Stimulated activated CD4-positive, alpha-beta T cell treated with anti-CD3 and anti-CD28 coated beads, Interleukin-15, amount 100 ng/mL, for 1 hour (primary cell): ENCODE measurements at places on chromosomes 7 and 10.

- DNase-seq, result no peak
These were observed 23.5 kb downstream of the OGDH start for GRCh38 chr7:44629829-44630522.

DNA sequence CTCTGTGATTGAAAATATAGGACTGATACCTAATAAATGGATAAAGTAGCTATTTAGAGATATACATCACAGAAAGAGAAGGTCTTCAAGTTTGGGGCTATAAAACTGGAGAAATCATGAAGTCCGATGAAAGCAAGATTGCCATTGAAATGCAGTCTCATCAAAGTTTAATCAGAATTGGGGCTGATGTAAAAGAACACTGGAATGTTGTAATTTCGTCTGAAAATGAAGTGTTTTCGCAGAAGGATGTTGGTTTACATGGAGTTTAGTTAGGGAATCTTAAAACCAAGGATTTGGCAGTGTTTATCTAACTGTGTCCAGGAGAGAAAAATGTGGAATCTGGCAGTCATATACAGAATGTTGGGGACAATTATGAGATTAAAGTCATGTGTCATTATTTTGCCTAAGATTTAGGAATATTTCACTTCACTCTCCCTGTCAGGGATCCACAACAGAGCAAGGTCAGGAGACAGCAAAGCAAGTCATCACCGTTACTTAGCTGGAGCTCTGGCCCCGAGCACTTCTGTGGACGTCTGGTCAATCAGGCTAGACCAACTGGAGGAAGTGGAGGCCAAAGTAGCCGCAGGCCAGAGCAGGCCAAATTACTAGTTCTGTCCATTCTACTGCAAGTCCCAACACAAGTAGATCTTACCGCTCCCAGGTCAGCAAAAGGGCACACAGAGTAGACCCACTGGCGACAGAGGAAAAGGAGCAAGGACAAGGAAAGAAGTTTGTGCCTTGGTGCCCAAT, 37.0 kb downstream of the EPDR1 start:
- no peak for DNase-seq

GRCh38 chr10:79101560-79102497, 33.1 kb downstream of the ZMIZ1 start:
- no peak for DNase-seq

DNA sequence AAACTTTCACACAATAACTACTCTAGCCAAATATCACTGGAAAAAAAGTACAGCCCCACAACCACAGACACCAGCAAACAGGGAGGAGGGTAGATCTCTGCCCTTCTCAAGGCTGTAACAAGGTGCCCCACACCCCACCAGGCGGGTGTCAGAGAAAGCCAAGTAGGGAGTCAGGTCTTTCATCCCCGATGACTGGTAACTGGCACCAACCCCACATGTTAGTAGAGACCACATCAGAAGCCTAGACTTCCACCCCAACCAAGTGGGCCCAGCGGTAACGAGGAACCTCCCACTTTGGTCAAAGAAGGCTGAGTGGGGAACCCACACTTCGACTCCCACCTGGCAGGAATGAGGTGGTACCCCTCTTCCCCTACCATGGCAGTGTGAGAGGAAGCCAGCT, 16.4 kb upstream of the RUFY2 start:
- no peak for DNase-seq

GRCh38 chr10:71247804-71248203, 35.4 kb downstream of the UNC5B start:
- no peak for DNase-seq

- no peak for DNase-seq
These were observed 23.4 kb upstream of the GSAP start for GRCh38 chr7:77439572-77439971.

GRCh38 chr10:71086439-71087080, 125.8 kb upstream of the UNC5B start:
- DNase-seq, result no peak

- no peak for DNase-seq
These were observed 25.7 kb downstream of the CAMK1D start for GRCh38 chr10:12375076-12375504.

GRCh38 chr7:99132595-99133321, 11.2 kb downstream of the SMURF1 start:
- no peak for DNase-seq

GRCh38 chr7:42167206-42167605, 69.8 kb downstream of the GLI3 start:
- DNase-seq, result no peak

DNA sequence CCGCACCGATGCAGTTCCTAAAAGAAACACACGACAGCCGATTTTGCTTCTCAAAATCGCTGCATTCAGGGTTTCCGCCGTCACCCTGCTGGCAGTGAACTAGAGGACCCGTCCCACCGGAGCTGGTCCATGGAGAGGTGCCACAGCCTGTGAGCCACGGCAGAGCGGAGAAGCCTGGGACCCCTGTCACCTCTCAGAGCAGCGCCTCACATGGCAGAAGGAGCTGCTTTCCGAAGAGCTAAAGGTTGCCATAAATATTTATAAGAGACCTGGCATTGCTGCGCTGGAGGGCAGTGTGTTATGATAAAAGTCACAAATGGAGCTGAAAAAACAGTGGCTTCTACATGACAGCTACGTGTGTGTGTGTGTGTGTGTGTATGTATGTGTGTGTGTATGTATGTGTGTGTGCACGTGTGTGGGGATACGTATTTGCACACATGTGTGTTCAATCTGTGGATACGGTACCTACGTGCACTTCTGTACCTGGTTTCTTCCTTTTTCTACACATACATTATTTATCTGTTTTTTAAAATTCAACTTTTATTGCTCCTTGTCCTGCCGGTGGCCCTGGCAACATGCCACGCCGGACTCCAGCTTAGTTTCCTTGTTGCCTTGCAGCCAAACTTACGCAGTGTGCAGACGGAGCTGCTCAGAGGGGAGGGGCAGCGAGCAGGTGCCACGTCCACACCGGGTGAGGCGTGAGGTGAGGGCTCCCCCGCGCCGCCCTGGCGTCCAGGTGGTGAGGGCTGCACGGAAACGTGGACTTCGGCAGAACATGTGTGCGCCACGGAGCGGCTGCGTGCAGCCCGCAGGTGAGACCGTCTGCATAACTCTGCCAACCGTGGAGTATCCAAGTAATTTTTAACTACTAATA, 115.2 kb upstream of the PITRM1 start:
- no peak for DNase-seq

GRCh38 chr10:77226452-77226851, 411.2 kb downstream of the KCNMA1 start:
- no peak for DNase-seq

- DNase-seq, result no peak
These were observed 45.8 kb downstream of the RNLS start for GRCh38 chr10:88537322-88537721.

DNA sequence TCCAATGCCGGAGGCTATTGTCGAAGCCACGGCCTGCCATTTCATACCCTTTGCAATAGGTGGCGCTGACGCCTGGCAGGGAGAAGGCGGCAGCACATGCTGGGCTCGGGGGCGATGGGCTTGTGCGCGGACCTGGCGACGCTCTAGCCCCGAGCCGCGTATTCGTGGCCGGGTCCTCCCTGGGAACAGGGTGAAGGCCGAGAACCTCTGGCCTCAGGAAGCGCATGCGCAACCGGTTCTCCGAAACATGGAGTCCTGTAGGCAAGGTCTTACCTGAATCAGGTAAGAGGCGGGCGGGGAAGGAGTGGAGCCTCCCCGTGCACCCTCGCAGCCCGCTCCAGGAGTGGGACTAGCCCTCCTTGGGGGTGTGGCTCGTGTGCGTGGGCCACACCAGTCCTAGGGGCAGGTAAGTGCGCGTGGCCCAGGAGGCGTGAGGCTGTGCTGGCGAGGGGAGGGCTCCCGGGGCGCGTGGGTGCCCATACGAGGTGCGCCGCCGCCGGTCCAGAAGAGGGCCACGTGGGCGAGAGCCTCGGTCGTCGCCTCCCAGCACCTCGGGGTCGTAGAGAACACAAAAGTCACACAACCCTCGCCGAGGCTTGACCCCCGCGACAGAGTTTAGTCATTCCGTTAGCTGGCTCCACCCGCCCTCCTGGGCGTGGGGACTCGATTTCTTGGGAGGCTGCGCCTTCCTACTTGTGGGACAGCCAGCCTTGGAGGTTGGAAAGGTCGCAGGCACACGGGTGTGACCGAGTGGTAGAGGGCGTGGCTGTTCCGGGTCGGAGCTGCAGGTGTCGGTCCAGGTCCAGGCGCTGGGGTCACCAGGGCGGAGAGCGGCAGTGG, 5.6 kb upstream of the MEST start:
- DNase-seq, result peak; percentile 16

DNA sequence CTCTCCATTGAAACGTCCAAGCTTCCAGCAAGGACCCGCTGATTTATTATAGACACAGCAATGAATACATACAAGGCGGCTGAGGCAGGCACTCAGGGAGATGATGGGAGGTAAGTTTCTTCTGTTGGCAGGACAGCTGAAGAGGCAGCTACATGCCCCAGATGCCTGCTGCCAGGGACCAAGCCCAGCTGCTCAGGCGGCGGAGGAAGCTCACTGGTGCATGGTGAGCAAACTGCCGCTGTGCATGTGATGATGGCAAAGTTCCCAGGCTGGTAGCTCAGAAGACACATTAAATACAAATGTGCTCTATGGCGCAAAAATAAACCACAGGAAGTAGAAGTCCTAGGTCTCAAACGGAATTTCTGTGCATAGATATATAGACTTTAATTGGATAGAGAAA, 2.3 kb downstream of the DNTT start:
- no peak for DNase-seq

- DNase-seq, result no peak
These were observed 147.8 kb upstream of the AUTS2 start for GRCh38 chr7:69450456-69450855.

GRCh38 chr7:137329411-137329810, 14.1 kb downstream of the PTN start:
- DNase-seq, result no peak

DNA sequence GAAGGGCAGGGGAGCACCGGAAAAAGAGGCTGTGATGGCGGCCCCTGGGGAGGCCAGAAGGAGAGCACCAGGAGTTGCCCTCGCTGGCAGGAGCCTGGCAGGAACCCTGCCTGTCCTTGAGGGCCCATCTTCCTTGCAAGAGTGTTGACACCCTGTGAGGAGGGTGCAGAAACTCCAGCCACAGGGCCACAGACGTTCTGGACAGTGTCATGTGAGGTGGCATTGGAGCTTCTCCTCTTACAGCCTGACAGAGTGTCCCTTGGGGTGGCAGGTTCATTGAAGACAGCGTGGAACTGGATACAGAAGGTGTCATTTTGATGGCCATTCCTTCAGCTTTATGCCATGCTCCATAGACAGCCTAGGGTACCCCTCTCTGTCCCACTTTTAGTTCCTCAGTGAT, 54.2 kb downstream of the RBM20 start:
- no peak for DNase-seq

DNA sequence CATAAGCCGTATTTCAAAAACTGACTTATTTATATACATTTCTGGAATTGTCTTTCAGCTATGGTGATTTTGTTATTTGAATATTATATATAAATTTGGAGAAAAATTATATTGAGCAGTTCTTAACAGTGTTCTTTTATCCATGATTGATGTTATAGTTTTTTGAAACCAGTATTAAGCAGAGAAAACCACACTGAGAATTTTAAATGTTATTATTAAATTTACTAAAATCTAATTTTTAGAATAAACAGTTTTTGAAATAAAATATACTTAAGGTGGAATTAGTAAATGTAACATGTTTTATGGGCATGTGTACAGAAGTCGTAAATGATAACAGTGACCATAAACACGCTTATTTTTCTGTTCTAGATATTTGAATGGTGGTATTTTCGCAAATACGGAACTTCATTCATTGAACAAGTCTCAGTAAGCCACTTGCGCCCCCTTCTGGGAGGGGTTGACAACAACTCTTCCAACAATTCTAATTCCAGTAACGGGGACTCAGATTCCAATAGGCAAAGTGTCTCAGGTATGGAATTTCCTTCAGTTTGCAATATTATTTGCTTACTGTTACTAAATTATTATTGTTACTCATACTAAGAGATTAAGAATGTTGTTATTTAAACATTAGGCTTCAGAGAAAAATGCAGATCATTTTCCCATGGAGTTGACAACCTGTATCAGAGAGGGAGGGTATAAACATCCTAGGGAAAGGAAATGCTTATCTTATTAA, 166.1 kb downstream of the ST7 start:
- DNase-seq, result peak; percentile 58

DNA sequence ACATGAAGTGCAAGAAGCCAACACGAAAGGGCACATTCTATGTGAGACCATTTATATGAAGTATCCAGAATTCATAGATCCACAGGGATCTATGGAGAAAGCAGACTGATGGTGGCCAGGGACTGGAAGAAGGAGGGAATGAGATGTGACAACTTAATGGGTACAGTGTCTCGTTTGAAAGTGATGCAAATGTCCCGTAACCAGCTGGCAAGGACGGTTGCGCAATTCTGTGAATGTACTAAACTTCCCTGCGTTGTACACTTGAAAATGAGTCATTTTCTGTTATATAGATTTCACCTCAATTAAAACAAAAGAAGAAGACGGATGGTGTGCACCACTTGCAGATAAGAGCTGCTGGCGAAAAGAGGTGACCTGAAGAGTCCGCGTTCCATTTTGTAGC, 861.1 kb downstream of the TYW1 start:
- DNase-seq, result no peak

GRCh38 chr10:59240582-59241183, 64.2 kb downstream of the PHYHIPL start:
- no peak for DNase-seq

- no peak for DNase-seq
These were observed 69.7 kb downstream of the CUL2 start for GRCh38 chr10:35020481-35020880.

- no peak for DNase-seq
These were observed 69.1 kb upstream of the FOXP2 start for GRCh38 chr7:114345494-114345893.

- DNase-seq, result no peak
These were observed 32.1 kb upstream of the ADO start for GRCh38 chr10:62772186-62772974.

DNA sequence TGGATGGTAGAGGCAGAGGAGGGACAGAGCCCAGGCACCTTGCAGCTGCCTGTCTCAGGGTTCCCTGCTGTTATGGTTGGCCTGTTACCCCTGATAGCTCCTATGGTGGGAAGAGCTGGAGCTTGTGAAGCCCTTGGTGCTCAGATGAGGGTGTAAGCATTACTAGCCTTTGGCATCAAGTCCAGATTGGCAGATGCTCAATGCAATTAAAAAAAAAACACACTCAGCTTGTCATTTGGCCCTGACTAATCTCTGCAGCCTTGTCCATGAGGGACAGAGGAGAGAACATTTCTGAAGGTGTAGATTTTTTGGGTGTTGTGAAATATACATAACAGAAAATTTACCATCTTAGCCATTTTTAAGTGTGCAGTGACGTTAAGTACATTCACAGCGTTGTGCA, 86.3 kb downstream of the PLPP4 start:
- no peak for DNase-seq
